SK-N-SH (cell line): ENCODE measurements at places on chromosomes 3 and 15.

- DNase-seq = peak; percentile 35
Observed at GRCh38 chr3:196082619-196082971, 705 bp upstream of the TFRC start.

GRCh38 chr3:18208856-18209255 is 216.3 kb downstream of the SATB1 start:
- DNase-seq = no peak

GRCh38 chr3:23874359-23875112 is 42.3 kb downstream of the NKIRAS1 start:
- no peak for DNase-seq

DNA sequence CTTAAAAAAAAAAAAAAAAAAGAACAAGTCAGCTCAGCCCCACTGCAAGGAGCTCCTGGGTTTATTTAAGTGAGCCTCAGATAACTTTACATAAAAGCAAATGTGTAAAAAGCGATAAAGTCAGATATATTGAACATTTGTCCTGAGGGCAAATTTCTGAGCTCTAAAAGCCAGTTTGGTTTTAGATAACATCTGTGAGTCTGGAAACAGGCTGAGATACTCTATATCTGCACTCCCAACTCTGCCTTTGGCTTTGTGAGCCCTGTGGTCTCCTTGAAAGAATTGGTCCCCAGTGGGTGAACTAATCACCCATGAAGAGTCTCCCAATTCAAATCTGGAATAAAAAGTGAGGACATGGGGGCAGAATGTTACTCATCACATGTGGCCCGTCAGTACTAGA is 104.6 kb downstream of the APBA2 start:
- DNase-seq = peak; percentile 77

- DNase-seq = no peak
Observed at GRCh38 chr3:27939521-27939920, 217.4 kb upstream of the EOMES start.

DNA sequence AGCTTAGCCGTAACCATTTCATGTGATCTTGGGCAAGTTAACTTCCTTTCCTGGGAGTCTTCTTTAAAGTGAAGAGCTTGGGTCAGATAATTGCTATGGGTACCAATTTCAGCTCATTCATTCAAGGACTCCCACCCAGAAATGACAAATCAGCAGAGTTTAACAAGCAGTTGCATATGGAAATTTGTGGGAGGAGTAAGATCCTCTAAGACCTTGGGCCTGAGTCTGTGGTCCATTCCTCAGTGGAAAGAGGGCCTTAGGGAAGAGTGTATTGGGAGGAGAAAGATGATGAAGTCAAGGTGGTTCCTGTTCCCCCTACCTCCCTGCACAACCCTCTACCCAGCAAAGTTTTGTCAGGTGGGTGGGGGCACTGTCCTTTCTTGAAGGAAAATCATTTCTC is 42.1 kb downstream of the RBP2 start:
- DNase-seq = no peak

- DNase-seq = no peak
Observed at GRCh38 chr3:9497821-9498565, 55.6 kb downstream of the LHFPL4 start.

- DNase-seq = peak; percentile 76
Observed at GRCh38 chr15:68817304-68818065, 3.2 kb downstream of the ANP32A start.

GRCh38 chr15:85624291-85624801 is 170.4 kb downstream of the KLHL25 start:
- no peak for DNase-seq

DNA sequence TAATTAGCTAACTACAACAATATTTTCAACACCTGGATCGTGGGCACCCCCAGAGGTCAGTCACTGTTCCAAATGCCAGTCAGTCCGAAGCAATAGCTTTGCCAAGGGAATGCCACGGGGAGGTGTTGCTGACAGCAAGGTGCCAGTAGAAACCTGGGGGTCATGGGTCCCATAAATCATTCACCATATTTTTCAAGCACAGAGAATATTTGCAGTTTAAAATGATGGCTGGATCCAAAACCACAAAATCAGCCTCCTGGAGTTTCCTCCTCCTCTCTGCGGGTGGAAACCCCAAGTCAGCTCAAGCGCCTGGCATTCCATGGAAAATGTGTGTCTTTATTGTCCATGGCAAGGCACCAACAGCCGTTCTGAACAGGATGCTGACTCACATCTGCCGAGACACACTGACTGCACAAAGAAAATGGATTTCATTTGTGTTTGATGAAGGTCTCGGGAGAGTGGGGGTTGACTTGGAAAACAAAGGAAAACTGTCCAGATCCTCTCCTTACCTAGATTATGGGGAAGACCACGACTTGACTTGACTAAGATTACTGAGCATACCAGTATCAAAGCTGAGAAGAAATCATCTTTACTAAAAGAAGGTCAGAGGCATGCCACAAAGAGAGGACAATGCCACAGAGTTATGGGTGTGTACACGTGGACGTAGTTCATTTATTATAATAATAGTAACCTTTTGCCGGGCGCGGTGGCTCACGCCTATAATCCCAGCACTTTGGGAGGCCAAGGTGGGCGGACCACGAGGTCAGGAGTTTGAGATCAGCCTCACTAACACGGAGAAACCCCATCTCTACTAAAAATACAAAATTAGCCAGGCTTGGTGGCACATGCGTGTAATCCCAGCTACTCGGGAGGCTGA is 26.4 kb downstream of the ANXA2 start:
- no peak for DNase-seq

DNA sequence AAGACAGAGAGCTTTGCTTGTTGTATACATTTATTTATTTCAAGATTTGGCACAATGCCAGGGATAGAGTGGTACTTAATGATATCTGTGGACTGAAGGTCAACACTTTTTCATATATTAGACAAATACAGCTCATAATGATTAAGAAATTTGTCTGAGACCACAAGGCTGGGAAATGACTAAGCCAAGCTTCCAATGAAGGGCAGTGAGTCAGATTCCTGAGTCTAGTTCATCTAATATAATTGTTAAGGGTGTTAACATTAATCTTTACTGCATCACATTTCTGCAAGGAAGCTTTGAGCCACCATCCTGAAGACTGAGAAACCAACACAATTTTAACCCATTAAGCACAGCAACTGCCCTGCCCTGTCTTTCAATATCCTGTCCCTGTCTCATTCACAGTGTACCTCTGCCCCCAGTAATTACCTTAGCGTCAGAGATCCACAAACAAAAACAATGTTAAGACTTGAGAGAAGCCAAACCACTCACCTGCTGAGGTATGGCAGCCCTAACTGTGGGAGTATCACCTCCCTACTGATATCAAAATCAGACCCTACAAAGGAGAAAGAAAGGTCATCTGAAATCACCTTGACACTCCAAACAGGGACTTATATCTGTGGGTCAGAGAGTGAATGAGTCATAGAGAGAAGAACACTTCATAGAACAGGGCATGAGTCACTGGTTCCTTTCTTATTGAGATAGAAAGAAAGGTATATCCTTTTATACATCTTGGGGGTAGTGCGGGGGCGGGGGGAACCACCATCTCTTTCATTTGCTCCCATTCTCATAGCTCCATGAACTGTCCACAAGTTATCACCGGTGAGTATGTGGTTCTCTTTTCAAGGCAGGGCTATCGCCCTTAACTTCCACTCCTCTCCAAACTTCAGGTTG is 74.7 kb downstream of the MAGI1 start:
- DNase-seq = no peak

- DNase-seq = no peak
Observed at GRCh38 chr3:153856932-153857331, 264.3 kb upstream of the ARHGEF26 start.

GRCh38 chr3:157493627-157494550 is 9.3 kb downstream of the VEPH1 start:
- DNase-seq = peak; percentile 12

DNA sequence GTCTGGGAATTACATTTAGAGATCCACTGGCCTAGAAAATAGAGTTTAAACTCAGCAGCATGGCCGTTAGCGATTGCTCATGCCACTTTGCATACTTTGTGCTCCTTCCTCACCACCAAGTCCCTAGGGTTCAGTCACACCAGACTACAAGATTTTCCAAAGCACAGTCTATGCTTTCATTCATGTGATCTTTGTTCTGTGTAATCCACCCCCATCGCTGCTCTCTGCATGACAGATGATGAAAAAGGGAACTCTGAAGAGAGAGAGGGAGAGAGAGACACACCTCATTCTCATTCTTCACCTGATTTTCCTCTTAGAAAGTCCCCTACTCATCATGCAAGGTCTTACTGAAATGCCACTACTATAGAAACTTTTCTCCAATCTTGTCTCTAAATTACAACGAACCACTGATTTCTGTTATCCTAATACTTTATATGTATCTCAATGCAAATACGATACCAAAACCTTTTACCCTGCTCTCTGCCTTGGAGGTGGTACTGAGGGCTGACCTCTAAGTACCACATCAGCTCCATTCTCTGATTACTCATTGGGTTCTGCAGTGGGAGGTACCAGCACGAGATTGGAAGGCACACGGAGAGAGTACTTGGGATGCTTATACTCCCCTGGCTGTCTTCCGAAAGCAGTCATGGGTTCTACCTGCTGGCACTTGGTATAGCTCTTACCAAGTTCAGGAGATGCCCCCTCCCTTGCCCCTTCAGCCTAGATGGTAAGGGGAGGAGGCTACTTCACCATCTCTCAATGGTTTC is 1.1 kb upstream of the PARP15 start:
- DNase-seq = no peak

DNA sequence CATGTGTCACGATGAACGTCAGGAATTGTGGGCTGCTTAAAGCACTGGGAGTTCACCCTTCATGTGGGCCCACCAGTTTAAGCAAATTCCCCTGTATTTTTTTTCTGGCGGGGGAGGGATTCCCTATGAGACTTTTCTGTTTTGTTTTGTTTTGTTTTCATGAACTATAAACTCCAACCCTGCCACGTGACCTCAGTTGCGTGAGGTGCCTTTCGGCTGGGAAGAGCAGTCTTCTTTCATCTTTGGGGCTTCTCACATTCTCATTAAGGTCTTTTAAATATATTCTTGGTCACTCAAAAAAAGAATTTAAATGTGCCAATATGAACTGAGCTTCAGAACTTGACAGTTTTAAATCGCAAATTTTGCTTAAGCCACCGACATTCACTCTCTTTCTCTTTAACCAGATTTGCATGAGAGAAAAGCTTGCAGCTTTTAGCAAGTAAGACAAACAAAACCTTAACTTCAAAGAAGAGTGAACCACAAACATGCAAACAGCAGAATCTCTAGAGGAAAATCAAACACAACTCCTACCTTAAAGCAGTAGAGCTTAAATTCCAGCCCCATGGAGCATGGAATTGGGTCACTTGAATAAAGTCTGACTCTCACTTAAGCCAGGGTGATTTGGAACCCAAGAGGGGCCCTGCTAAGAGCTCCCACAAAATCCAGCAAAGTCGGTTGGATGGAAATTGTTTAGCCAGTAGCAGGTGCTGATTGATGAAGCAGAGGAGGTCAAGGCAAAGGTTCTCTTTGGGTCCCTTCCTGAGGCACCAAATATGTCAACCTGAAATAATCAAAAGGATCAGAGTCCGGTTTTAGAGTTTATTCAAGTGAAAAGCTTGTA is 699.8 kb upstream of the GBE1 start:
- DNase-seq = no peak

- DNase-seq = no peak
Observed at GRCh38 chr3:58383476-58383875, 50.2 kb downstream of the PDHB start.

DNA sequence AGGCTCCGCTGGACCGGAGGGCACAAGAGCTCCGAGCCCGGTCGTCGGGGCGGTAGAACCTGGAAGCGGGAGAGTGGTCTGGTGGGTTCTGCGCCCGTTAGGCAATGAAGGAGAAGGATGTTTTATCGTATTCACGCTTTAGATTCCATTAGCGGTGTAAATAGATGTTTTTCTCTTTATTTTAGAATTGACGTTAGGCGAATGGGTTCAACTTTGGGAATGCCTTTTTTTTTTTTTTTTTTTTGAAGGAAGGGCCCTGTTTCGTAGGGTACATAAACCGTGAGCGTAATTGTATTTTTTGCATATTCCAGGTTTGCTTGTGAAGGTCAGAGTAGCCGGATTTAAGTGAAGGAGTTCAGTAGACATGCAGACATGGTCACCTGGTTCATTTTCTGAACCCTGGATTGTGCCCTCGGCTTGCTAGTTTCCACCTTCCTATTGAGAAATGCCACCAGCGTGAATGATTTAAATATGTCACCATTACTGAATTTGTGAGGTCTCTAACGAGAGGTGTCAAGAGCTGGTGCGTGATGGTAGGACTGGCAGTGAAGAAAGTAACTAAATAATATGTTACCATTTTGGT is 808 bp downstream of the RBM6 start:
- no peak for DNase-seq

GRCh38 chr15:68531387-68532179 is 47.2 kb upstream of the CORO2B start:
- DNase-seq = no peak

DNA sequence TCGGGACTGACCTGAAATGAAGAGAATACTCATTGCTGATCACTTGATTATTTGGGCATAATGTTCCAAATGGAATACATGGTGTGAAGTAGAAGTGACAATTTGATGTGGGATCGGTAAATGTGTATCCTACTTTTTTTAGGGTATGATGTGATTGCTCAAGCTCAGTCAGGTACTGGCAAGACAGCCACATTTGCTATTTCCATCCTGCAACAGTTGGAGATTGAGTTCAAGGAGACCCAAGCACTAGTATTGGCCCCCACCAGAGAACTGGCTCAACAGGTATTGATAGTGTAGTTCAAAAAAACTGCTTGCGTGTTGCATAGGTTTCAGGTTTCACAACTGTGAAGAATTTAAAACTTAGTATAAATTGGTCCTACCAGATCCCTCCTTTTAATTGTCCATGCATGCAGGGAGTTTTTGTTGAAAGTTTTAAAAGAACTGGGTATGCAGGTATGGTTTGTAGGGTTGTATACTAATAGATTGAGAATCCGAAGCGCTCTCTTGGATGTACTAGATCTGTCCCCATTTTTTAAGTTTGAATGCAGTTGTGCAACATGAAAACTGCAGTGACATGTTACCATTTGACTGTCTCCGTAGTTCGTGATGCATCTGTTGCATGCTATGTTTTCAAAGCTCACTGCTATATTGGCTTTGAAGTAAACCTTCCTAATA is 1.6 kb downstream of the EIF4A2 start:
- DNase-seq = no peak

GRCh38 chr3:152885076-152885475 is 50.1 kb downstream of the P2RY1 start:
- no peak for DNase-seq

DNA sequence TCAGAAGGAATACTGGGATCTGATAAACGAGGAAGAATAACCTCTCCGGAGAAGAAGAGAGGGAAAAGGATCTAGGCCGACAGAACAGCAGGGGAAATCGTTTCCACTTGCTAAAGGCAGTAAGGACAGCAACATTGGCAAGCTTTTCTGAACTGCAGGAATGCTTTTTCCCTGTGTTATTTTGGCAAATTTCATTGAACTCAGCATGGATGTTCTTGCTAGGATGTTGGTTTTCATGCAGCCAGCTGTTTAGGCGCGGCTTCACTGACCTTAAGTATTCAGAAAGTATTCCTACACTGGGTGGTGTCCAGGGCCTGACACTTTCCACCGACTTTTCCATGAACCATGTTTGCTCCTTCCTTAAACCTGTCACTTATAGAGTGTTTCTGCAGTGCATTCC is 489.7 kb downstream of the CNTN3 start:
- DNase-seq = no peak
